Astrocyte of the cerebellum (primary cell): ENCODE measurements at places on chromosomes 11 and 22.

DNA sequence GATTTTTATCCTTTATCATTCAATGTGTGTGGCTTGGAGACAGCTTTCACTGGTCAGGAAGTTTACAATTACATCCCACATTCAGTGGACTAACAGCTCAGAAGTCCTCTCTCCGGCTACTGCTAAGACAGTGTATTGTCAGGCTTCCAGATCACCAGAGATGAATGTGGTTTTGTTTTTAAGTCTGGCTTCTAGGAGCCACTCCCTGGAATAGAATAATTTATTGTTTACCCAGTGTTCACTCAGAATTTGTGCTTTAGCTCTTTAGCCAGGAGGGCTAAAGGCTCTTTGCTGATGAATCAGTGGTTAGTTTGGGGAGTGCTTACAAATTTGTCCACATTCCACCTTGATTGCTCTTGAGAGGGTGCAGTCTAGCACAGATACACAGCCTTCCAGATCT is 26.5 kb downstream of the TRIM77 start:
- no peak for DNase-seq

GRCh38 chr11:115391160-115391559 is 113.1 kb downstream of the CADM1 start:
- DNase-seq: no peak

GRCh38 chr11:101996111-101996510 is 51.1 kb upstream of the CFAP300 start:
- DNase-seq: no peak

DNA sequence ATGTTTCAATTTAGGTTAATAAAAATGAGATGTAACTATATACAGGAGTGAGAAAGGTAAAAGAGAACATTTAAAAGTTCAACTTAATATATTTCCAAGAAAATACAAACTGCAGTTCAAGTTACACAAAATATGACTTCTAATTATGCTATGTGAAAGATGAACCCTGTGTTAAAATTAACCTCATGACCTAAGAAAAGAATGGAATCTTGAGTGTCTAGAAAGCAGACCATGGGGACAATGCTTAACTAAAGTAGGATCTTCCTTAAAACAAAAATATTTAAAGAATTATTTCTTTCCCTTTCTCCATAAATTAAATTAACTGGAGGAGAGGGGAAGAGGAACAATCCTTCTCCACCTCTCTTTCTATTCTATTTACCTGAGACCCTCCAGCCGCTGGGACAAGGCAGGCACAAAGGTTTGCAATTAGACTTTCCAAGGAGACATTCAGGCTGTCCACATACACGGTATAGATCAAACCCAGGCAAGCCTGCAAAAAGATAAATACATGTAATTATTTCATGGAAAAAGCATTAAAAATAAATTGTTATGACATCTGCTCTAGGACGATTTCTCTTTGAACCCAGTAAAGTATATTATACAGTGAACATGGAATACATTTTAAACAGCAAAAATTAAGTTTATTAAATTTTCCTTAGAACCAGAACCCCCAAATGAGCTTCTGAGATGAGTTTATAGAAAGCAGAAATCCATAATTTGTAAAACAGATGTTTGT is 264.5 kb downstream of the SBF2 start:
- no peak for DNase-seq

DNA sequence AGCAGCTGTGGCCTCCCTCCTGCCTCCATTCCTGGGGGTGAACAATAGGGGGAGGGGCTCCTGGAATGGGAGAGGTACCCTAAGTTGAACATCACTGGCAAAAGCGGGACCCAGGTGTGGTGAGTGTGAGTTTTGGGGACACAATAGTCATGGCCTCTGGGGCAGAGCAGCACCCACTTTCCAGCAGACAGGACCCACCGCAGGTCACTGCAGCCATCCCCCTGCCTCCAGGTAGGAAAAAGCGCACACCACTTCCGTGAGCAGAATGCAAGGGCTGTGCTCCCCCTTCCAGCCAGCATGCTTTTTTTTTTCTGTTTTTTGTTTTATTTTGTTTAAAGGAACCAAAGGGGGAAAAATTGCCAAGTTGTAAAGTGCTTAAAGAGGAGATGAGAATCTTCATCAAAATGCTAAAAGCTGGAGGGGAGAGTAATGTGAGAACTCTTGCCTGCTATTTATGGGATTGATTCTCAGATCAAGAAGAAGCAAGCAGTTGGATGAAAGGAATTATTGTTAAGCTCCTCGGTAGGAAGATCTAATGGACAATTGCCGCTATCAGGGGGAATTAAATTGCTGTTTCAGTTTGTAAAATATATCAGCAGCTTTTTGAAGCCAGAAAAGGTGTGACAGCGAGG is 152.9 kb downstream of the FEZ1 start:
- DNase-seq: no peak

DNA sequence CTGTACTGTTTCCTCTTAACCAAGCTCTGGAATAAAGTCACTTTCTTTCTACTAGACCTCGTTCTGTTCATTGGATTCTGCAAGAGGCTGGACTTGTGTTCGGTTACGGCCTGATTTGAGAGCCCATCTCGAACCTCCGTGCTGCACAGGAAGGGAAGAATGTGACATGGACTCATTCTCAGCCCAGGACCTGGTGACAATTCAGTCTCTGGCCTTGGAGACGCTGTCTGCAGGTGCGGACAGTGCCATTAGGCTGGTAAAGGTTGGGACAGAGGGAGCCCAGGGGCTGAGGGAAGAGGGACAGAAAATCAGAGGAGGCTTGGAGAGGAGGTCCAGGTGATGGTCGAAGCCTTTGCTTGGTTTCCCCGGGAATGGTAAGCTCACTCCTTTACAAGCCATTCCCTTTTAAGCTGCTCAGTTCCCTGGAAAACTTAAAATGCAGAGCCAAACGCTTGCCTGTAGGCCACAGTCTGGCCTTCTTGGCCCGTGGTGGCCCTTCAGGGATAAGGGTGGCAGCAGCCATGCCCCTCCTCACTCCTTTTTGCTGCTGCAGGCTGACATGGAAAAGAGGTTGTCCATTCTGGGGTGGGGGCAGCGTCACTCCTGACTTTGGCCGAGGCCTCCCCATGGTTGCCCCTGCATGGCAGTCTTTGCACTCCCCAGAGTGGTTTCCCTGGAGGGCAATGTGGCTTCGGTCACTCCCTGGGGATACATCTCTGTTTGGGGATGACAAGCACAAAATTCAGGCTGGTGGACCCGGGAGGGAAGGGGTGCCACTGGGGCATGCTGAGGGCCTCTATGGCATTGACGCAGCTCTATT is 52.3 kb downstream of the SHISAL1 start:
- no peak for DNase-seq

DNA sequence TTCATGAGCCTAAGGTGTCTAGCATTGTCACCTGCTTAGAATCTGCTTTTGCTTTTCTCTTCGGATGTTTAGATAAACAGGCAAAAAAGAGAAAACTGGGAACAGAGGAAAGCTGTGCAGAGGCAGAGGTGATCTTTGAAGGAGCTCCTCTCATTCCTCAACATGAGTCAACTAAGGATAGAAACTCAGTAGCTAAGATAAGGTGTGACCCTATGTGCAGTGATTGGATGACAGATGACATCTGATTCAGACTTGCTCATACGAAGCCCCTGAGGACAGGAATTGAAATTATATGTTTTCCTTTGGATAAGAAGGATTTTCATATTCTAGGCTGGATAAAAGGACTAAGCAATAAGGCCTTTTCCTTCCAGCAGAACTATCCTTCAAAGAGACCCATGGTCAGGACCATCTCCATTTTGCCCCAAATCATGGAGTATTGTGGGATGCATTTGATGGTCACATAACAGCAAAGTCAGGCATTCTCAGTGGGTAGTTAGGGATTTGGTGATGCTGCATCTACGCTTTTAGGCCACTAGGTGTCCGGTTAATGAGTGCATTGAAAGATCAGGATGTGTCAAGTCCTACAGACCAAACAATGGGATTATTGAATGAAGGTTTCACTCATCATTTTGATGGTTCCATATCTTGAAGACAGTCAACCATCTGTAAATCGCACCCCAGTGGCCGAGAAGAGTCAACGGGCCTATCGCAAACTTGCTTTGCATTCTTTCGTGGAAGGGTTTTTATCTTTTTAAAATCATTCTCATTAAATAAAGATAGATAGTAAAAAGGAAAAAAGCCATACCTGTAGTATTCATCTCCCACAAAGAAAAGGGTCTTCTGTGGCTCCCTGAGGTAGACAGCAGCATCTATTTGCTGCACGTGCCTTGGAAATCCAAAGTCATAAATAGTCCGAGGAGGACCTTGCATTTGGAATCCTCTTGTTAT is 32.2 kb downstream of the MMP20 start:
- no peak for DNase-seq

GRCh38 chr11:127679816-127680545 is 679.4 kb upstream of the KIRREL3 start:
- DNase-seq: no peak

- no peak for DNase-seq
These were observed 37.2 kb downstream of the GLYATL2 start for GRCh38 chr11:58807343-58807742.

DNA sequence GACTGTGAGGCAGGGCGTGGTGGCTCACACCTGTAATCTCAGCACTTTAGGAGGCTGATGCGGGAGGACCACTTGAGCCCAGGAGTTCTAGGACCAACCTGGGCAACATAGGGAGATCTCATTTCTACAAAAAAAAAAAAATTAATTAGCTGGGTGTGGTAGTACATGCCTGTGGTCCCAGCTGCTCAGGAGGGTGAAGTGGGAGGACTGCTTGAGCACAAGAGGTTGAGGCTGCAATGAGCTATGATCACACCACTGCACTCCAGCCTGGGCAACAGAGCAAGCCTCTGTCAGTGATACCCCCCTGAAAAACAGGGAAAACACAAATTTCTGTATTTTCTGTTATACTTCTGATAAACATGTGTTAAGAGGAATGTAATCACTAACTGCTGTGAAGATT is 57.8 kb upstream of the ARHGAP32 start:
- no peak for DNase-seq

GRCh38 chr11:74702383-74703007 is 28.7 kb downstream of the CHRDL2 start:
- peak; percentile 35 for DNase-seq

GRCh38 chr22:42111798-42112197 is 18.8 kb downstream of the CYP2D6 start:
- DNase-seq: no peak

GRCh38 chr22:43160497-43161126 is 9.3 kb downstream of the TSPO start:
- no peak for DNase-seq

GRCh38 chr22:31177420-31178162 is 17.6 kb downstream of the RNF185 start:
- peak; percentile 72 for DNase-seq

DNA sequence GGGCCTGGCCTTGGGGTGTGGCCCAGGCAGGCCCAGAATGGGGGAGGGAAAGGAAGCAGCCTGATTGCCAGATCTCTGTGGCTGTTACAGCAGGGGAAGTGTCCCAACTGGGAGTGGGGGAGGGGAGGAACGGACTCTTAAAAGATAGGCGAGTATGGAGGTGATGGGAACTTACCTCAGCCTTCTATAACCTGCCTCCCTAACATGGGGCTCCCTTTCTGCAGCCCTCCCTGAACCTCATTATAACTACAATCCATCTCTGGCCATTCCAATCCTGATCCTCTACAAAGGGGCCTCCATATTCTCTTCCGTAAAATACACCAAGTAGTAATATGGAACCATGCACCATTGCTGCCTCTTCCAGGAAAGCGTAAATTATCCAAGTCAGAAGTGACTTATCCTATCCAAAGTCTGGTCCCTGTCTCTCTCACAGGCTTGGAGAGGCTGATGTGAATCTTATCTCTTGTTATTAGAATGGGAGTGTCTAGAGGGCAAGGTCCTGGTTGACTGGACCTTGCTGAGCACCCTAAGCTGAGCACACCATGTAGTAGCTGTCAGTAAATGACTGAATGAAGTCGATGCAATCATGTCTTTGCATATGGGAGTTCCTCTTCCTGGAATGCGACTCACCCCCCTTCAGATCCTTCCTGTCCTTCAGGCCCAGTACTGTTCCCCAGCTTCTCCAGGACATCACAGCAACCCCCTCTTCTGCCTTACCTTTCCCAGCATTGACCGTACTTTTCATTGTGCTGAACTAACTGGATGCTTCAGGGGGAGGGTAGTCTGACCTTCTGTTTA is 5.9 kb downstream of the RHOG start:
- DNase-seq: no peak
